GM12878 (cell line): ENCODE measurements at places on chromosomes 7 and 10.

DNA sequence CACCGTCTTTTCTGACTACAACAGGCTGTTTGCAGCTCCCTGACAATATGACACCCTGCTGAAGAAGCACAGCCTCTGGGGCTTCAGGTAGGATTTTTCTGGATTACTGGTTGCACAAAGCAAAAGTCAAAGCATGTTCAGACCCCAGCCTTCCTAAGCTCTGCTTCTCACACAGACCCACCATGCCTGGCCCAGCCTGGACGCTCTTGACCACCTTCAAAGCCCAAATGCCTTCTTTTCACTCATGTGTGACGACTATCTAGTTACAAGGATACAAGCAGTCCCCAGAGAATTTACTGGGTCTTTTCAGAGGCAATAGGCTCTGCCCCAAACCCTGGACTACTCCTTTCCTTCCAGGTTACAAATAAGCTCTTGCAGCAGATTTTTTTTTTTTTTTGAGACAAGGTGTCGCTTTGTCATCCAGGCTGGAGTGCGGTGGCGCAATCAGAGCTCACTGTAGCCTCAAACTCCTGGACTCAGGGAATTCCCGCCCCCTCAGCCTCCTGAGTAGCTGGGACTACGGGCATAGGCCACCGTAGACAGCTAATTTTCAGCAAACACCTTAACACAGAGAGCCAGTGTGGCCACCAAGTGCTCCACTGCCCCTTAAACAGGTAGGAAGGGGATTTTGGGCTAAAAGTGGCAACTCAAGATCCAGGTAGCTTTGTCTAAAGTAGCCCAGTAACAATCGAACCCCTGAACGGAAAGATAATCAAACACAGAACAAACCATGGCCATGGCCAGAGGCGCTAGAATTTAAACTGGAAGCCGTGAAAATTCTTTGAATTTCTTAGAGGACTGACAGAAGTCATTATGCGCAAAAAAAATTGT, 16.2 kb downstream of the SVIL start:
- DNase-seq: no peak

DNA sequence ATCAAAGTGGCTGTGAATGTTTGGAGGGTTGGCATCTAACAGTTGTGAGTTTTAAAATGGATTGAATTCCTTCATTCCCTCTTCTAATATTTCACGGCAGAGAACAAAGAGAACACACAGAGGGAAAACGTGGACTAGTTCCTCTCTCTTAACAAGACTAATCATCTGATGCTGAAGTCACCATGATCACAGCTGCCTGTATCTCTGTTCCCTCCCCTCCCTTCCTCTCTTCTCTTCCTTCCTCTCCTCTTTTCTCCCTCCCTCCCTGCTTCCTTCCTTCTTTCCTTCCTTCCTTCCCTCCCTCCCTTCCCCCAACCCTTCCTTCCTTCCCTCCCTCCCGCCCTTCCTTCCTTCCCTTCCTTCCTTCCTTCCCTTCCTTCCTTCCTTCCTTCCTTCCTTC, 10.0 kb upstream of the GJD4 start:
- DNase-seq: no peak

DNA sequence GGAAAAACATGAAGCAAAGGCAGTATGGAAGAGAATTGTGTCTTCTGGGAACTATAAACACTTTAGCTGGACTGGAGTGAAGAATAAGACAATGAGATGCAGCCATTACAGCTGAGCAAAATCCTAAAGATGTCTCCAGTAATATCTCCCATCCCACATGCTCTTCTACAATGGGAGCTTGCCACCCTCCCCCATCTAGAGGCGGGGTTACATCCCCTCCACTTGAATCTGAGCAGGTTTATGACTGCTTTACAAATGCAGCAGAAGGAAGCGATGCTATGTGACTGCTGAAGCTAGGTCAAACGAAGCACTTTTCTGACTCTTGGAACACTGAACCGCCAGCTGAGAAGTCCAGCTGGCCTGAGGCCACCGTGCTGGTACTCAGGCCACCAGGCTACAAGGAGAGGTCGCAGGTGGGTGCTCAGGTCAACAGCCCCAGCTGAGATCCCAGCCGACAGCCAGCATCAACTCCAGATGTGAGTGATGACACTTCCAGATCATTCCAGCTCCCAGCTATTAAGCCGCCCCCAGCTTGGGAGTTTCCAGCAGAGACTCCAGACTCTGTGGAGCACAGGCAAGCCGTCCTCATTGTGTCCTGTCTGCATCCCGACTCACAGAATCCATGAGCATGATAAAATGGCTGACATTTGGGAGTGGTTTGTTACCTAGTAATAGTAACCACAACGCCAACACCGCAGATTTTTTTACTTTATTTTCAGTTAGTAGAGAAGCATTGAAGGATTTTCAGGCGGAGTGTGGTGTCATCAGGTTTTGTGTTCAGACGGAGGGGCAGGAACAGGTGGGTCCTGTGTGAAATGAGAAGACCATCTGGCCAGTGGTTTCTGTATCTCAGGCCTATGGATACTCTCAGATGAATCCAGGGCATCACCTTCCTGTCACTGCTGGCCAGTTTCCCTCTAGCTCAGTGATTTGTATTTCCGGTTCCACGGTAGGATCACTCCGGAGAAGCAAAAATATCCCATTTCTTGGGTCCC, 89.3 kb downstream of the NPY start:
- no peak for DNase-seq

DNA sequence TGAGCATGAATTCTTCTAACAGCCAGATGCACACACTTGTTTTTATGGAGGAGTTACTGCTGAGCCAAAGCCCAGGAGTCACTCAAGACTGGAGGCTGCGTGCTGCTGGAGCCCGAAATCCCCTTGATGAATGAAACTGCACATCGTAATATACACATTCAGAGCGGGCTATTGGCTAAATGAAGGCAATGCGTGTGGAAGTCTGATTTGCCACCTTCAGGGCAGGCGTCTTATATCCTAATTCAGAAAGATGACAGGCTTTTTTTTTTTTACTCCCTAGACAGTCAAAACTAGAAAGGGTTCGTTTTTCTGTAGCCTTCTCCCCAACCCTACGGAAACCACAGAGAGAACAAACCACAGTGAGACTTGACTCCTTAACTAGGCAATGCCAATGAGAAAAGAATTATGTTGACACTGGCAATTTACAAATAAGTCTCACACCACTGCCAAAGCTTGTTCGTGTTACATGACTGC, 227.2 kb upstream of the KLF14 start:
- DNase-seq: peak; percentile 98

DNA sequence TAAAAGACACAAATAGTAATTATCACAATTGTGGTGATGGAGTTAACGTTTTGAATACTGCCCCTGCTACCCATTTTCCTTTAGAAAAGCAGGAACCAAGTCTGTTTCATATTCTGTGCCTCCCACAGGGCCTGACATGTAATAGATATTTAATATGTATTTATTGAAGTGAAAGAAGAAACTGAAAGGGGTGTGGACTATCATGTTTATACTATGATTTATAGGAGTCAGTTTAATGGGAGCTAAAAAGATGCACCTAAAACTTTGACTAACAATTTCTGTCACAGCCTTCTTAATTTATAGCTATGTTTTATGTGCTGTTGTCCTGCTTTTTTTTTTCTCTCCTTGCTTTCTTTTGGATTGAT, 24.1 kb upstream of the BHLHA15 start:
- DNase-seq: no peak

- DNase-seq: no peak
Observed at GRCh38 chr7:36005293-36005692, 147.8 kb upstream of the EEPD1 start.

DNA sequence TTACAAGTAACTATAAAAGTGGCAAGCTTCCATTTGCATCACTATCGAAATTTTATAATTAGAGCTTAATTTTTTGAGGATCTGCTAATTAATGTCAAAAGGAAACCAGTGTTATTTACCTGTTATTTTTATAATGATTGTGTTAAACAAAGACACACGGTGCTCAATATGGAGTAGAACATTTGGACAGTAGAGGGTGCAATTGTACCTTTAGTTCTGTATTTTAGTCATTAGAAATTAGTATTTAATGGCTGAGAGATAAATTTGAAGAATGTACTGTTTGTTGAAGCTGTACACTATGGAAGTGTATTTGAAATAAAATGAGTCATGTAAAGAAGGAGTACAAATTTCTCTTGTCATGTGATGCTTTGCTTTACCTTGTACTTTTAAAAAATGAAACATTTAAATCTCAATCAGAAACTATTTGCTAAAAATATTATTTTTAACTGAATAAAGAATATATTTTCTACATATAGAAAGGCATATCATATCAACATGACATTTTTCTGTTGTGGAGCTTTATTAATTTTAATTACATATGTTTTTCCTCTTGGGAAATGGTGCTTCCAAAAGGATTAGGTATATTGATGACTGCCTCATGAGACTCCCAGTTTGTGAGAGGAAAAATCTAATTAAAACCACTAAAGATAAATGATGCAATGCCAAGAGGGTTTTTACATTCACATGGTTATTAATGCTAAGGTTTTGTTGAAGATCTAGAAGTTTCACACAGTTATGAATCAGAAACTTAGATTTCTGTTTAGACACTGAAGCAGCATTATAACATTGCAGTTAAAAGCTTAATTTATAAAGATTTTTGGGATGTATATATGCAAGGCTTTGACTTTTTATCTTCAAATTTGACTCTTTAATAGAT, 10.4 kb upstream of the PRKG1 start:
- no peak for DNase-seq

GRCh38 chr7:111090846-111091245, at the start of gene LRRN3:
TSS of gene LRRN3 (plus strand) at chr7:111091127. CDS start at chr7:111122773, 31,646 bp downstream.
- no peak for DNase-seq

DNA sequence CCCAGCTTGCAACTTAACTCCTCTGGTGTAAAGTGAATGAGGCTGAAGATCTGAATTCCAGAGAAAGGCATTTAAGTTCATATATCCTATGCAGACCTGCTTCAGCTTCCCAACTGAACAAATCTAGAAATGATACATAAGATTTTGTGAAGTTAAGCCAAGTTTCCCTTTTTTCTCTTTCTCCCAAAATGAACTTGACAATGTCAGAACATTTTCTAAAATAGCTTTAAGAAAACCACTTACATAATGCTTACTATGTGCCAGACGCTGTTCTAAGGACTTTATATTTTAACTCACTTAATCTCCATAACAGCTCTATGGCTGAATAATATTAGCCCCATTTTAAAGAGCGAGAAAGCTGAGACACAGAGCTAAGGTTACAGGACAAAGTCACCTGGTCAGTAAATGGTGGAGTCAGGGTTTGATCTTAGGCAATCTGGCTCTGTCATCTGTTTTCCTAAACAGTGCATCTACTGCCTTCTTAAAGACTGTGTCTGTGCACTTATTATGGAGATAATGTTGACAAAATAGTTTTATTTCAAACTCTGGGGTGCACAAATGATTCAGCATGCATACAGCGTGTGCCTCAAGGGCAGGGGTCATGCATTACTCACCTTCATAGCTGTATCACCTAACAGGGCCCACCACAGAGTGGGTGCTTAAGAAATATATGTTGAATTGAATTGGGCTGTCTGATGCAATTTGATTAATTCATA, 66.8 kb downstream of the RHOBTB1 start:
- DNase-seq: no peak

GRCh38 chr7:96548664-96549063, 161.0 kb downstream of the SEM1 start:
- DNase-seq: no peak

GRCh38 chr10:103350175-103350516, 794 bp downstream of the PCGF6 start:
- no peak for DNase-seq

- DNase-seq: no peak
Observed at GRCh38 chr10:62381385-62382102, 7.4 kb downstream of the ZNF365 start.

- no peak for DNase-seq
Observed at GRCh38 chr7:92108821-92109220, 25.5 kb downstream of the CYP51A1 start.

- no peak for DNase-seq
Observed at GRCh38 chr7:159317294-159317693, 172.6 kb upstream of the VIPR2 start.
